ENCODE measurements at places on chromosomes 5 and 9.

GRCh38 chr5:180470966-180471582 lies 23.1 kb upstream of the CNOT6 start:
- peak; percentile 36 for DNase-seq

GRCh38 chr5:146173597-146173996 lies 8.9 kb downstream of the LARS1 start:
- no peak for DNase-seq

- no peak for DNase-seq
These were observed 168.0 kb upstream of the ZNF618 start for GRCh38 chr9:113707953-113708695.

- DNase-seq, result no peak
These were observed 229.7 kb downstream of the MELK start for GRCh38 chr9:36802201-36802920.

GRCh38 chr5:74954919-74955318 lies 88.7 kb upstream of the FAM169A start:
- no peak for DNase-seq

GRCh38 chr5:1304033-1304432 lies 9.2 kb upstream of the TERT start:
- no peak for DNase-seq

DNA sequence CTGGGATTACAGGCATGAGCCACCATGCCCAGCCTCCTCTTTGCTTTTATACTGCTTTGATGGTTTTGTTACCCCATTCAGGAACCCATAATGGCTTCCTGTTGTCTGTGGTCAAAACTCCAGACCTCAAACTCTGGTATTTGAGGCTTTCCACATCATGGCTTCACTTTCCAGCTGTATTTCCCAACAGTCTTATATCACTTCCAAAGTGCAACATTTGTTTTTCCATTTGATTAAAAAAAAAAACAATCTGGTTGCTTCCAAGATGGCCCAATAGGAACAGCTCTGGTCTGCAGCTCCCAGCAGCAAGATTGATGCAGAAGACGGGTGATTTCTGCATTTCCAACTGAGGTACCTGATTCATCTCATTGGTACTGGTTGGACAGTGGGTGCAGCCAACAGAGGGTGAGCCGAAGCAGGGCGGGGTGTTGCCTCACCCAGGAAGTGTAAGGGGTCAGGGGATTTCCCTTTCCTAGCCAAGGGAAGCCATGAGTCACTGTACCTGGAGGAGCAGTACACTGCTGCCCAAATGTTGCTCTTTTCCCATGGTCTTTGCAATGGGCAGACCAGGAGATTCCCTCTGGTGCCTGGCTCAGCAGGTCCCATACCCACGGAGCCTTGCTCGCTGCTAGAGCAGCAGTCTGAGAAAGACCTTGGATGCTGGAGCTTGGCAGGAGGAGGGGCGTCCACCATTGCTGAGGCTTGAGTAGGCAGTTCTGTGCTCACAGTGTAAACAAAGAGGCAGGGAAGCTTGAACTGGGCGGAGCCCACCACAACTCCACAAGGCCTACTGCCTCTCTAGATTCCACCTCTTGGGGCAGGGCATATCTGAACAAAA lies 458.4 kb downstream of the KDM4C start:
- no peak for DNase-seq

- no peak for DNase-seq
These were observed 19.8 kb downstream of the IL7R start for GRCh38 chr5:35876454-35876853.

GRCh38 chr9:69371001-69371400 lies 46.0 kb downstream of the ENTREP1 start:
- DNase-seq, result no peak

DNA sequence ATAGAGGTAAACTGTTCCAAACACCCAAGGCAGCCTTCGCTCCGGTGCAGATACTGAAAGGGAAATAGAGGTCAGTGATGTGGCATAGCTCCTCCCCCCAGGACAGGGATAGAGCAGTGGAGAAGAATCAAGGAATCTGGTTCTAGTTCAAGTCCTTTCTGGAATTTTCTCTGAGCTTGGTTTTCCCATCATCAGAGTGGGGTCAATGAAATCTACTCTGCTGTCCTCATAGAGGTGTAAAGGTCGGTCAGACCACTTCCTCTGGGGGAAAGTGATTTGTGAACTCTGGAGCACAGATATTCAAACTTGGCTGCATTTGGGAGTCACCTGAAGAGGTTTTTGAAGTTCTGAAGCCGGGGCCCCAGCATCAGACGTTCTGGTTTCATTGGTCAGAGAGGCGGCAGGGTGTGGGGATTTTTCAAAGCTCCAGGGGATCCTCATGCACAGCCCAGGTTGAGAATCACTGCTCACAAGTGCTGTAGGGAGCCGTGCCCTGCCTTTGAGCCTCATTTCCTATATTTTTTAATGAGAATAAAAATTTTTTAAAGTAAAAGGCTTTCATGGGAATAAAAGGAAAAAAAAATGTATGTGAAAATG lies 105.7 kb upstream of the RAD23B start:
- no peak for DNase-seq

GRCh38 chr9:16866587-16866986 lies 3.9 kb downstream of the BNC2 start:
- DNase-seq, result no peak

DNA sequence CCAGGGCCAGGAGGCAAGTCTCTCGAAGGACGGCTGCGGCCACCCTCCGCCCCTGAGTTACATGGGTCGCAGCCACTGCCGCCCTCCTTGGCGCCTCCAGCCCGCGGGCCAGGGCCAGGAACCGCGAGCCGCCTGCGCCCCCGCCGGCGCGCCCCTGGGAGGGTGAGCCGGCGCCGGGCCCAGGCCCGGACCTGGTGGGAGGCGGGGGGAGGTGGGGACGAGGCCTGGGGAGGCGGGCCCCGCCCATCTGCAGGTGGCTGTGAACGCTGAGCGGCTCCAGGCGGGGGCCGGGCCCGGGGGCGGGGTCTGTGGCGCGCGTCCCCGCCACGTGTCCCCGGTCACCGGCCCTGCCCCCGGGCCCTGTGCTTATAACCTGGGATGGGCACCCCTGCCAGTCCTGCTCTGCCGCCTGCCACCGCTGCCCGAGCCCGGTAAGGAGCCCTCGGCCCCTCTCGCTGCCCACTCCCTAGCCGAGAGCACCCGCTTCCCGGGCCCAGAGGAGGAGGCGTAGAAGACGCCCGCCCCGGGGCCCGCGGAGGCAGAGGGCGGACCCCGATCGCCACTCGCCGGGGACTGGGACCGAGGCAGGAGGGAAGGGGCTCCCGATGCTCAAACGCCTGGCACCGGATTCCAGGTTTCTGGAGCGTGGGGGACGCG lies at the start of gene ASS1:
Gene ASS1, plus strand, starts transcription at position 397 of the 657 bp plus-strand sequence. CDS start 7,268 bp downstream, outside the sequence.
- DNase-seq, result no peak

DNA sequence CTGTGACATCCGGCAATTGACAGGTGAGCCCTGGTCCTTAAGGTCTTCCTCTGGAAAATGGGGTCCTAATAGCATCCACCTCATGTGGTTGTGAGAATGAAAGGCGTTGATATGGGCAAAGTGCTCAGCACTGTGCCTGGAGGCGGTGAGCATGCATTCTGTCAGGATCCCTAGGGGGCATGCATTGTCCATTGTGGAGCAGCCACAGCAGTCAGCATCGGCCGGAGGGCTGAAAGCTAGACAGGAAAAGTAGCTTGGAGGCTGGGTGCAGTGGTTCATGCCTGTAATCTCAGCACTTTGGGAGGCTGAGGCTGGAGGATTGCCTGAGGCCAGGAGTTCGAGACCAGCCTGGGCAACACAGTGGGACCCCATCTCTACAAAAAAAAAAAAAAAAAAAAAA lies 122.2 kb downstream of the LHX2 start:
- no peak for DNase-seq

- peak; percentile 47 for DNase-seq
These were observed 35.8 kb downstream of the PIK3R1 start for GRCh38 chr5:68251386-68251785.

DNA sequence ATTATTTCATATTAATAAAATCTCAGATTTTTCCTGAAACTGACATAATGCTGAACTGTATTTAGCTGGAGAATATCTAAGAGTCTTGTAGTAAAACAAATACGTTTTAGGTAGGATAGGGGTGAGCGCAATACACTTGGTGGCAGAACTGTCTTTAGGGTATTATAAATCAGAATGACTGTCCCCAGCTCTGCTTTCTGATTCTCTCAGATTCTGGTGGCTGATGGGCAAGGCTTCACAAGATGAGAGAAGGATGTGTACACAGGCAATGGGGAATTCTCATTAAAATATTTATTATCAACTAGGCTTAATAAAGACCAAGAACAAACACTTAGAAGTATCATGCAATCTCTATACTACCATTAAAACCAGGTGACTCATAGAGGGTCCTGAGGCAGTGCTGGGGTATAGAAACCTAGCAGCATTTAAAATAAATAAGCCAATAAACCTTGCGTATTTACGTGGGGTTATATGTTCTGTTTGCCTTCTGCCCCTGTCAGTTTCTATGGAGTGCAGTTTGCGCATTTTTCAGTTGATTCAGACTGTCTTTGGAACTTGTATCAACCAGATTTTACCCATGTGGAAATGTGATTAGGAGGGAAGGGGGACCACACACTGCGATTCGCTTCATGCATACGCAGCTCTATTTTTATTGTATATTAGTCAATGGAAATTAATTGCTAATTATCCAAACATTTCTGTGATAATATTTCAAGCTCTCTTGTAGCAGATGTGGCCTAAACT lies 1150.7 kb upstream of the WWC1 start:
- no peak for DNase-seq

DNA sequence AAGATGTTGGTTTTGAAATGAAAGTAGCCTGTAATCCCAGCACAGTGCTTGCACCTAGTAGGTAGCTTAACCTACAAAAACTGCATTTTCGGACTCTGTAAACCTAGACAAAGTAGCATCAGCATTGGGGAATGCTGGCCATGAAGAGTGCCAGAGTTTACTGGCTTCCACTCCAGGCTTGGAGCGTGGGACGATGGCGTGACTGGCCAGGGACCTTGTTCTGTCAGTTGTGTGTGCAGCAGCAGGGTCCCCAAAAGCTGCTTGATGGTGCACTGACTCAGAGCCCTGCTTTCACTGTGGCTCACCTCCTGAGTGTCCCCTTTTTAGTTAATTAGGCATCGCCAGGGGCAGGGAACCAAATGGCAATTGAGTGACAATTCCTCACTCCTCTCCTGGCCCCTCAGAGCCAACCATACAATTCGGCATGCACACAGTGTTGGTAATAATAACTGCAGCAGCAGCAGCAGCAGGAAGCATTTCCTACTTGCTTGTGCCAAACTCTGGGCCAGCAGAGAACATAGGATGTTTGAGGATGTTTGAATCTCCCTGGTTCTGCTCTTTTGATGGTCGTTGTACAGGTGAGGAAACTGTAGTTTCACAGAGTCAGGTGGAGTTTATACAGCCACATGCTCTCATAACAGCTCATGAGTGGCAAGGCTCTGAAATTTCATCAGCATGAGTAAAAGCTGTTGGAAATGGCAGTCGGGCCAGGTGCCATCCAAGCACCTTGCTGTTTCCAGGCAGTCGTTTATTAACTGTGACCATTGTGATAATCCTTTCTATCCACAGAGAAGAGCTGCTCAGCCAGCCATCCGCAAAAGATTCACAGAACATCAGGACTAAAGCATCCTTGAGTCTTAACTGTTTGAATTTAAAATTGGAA lies 4.2 kb downstream of the UBE2QL1 start:
- DNase-seq, result no peak

GRCh38 chr9:129888293-129889121 lies 53.2 kb downstream of the USP20 start:
- peak; percentile 87 for DNase-seq

GRCh38 chr5:7941692-7942091 lies 72.7 kb downstream of the MTRR start:
- DNase-seq, result no peak

GRCh38 chr5:170353011-170353761 lies 36.0 kb downstream of the KCNMB1 start:
- no peak for DNase-seq

- DNase-seq, result no peak
These were observed 38.4 kb downstream of the PPP1R2B start for GRCh38 chr5:156888520-156888919.

- no peak for DNase-seq
These were observed 4.9 kb upstream of the IFNA21 start for GRCh38 chr9:21171351-21171750.
